ENCODE measurements at places on chromosomes 7 and 10.

DNA sequence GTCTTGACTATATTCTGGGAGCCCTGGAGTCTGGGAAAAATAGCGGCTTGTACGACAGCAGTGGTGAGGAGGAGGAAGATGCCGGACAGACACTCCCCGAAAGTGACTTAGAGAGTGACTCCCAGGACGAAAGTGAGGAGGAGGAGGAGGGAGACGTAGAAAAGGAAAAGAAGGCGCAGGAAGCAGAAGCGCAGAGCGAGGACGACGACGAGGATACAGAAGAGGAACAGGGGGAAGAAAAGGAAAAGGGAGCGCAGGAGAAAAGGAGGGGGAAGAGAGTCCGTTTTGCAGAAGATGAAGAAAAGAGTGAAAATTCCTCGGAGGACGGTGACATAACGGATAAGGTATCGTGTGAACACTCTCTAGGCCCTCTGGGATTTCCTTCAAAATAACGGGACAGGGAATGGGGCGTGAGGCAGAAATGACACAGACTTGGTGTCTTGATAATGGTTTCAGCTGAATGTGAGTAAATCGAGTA, 908 bp downstream of the NOM1 start:
- no peak for DNase-seq

DNA sequence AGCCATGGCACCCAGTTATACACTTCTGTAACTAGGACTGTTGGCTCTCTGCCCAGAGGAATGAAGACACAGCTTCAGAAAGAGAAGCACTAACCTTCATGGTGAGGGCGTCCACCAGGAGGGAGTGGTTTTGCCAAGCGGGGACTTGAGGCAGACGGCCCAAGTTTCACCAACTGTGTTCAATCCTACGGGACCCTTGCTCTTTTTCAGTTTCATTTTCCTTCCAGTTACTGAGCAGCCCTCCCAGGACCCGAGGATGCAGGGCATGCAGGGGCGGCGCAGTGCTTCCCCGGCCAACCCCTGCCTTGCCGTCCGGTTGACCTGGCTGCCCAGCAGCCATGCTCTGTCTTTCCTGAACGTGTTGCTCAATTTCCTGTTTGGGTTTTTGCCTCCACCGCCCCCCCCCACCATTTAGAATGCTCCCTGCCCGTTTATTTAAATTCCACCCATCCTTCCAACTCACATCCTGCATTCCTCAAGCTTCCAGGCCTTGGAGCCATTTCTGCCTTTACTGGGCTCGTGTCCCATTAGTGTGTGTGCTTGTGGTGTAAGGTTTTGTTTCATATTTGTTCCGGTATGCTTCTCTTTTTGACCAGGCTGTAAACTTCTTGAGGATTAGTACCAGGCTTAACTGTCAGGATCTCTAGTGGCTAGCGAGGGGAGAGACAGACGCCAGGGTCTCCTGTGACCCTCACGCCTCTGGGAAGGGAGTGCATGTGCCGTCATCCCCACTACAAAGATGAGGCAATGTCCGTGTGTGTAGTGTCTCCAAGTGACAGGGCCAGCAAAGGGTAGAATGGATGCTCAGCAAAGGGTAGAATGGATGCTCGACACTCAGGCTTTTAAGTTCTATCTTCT, 31.6 kb downstream of the IL15RA start:
- no peak for DNase-seq

- no peak for DNase-seq
These were observed 14.1 kb upstream of the GOT1 start for GRCh38 chr10:99444383-99445045.

GRCh38 chr7:91412298-91412697, 148.1 kb downstream of the FZD1 start:
- DNase-seq: no peak

- DNase-seq: no peak
These were observed 40.3 kb upstream of the GNAT3 start for GRCh38 chr7:80552031-80552694.

All from NCI-H446 treated with DMSO at 0.1 percent for 48 hours (cell line).